ENCODE measurements at places on chromosomes 1 and 21. TPM values are rescaled to one million over a fixed set of nuclear protein-coding genes. Genes with fewer than 3 reads are reported as not detected.

FAM163A gene
- not detected for total RNA-seq

GBP6 gene
- total RNA-seq = 0.26 TPM

TGFBR3 gene
- 39.2 TPM for total RNA-seq

PTCH2 gene
- total RNA-seq = 0.51 TPM

FBXO2 gene
- total RNA-seq = 1.6 TPM

TGFB2 gene
- total RNA-seq = 0.62 TPM

KLHDC9 gene
- 7.3 TPM for total RNA-seq

FCGR3A gene
- total RNA-seq = 4.0 TPM

LDLRAD2 gene
- total RNA-seq = 1.3 TPM

GNG4 gene
- total RNA-seq = 1.8 TPM

GRCh38 chr21:42989816-42990650 is 15.7 kb downstream of the PKNOX1 start:
- H3K36me3 ChIP-seq = no peaks in the 10 kb centered on the region
- H3K27ac ChIP-seq = no peak overlapping the region
- H3K4me1 ChIP-seq = peaks cover 16% of the 10 kb centered on the region
- no peak overlapping the region for H3K4me3 ChIP-seq

GRCh38 chr21:42691901-42692559 is 38.6 kb downstream of the PDE9A start:
- no peaks in the 10 kb centered on the region for H3K4me1 ChIP-seq
- H3K4me3 ChIP-seq = no peak overlapping the region
- DNase-seq = no peak
- H3K27me3 ChIP-seq = no peaks in the 10 kb centered on the region

GRCh38 chr1:210821615-210822014 is 312.3 kb downstream of the KCNH1 start:
- H3K27ac ChIP-seq = no peak overlapping the region
- H3K36me3 ChIP-seq = no peaks in the 10 kb centered on the region
- H3K4me1 ChIP-seq = no peaks in the 10 kb centered on the region
- H3K4me3 ChIP-seq = no peak overlapping the region
- H3K27me3 ChIP-seq = peaks cover 1% of the 10 kb centered on the region

DNA sequence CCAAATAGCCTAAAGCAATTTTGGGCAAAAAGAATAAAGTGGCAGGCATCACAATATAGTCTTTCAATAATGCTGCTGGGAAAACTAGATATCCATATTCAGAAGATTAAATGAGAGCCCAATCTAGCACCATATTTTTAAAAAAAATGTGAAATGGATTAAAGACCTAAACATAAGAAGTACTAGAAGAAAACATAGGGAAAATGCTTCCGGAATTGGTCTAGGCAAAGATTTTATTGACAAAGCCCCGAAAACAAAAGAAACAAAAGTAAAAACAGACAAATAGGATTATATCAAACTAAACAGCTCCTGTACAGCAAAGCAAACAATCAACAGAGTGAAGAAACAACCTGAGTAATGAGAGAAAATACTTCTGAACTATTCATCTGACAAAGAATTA is 48.6 kb upstream of the KCNK1 start:
- H3K4me3 ChIP-seq = no peak overlapping the region
- no peaks in the 10 kb centered on the region for H3K27me3 ChIP-seq
- no peak for DNase-seq
- no peaks in the 10 kb centered on the region for H3K4me1 ChIP-seq
- no peaks in the 10 kb centered on the region for H3K36me3 ChIP-seq

- H3K27ac ChIP-seq = no peak overlapping the region
- H3K4me3 ChIP-seq = no peak overlapping the region
- H3K27me3 ChIP-seq = peaks cover 8% of the 10 kb centered on the region
- H3K4me1 ChIP-seq = peaks cover 5% of the 10 kb centered on the region
- DNase-seq = no peak
- peaks cover 3% of the 10 kb centered on the region for H3K36me3 ChIP-seq
Measured at GRCh38 chr21:45461369-45461750, 56.4 kb downstream of the COL18A1 start.

GRCh38 chr21:17264182-17264581 is 248.7 kb upstream of the CXADR start:
- no peaks in the 10 kb centered on the region for H3K27me3 ChIP-seq
- H3K4me1 ChIP-seq = no peaks in the 10 kb centered on the region
- no peak overlapping the region for H3K4me3 ChIP-seq
- no peak overlapping the region for H3K27ac ChIP-seq

GRCh38 chr1:84319662-84320061 is 18.2 kb downstream of the SAMD13 start:
- H3K36me3 ChIP-seq = no peaks in the 10 kb centered on the region
- no peak overlapping the region for H3K27ac ChIP-seq
- DNase-seq = no peak
- no peaks in the 10 kb centered on the region for H3K27me3 ChIP-seq
- H3K4me3 ChIP-seq = no peak overlapping the region
- peaks cover 7% of the 10 kb centered on the region for H3K4me1 ChIP-seq

GRCh38 chr1:226349801-226350518 is 41.0 kb upstream of the LIN9 start:
- peaks cover 32% of the 10 kb centered on the region for H3K4me1 ChIP-seq
- H3K4me3 ChIP-seq = no peak overlapping the region
- H3K27ac ChIP-seq = peak overlapping the region; percentile 24
- no peaks in the 10 kb centered on the region for H3K27me3 ChIP-seq

DNA sequence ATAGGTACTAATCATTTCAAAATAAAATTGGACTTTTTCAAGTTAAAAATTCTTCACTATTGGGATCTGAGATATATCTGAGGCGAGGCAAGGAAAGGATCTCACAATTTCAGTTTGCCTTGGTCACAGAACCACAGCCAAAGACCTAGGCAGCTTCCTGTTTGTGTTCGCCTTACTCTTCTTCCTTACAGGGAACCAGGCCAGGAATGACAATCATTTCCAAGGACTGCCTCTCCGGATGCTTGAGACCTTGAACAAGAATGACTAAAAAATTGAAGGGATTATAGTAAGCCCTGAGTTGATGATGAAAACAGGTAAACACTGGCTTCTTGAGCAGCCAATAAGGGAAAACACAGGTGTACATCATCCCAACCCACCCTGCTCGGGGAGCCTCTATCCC is 35.2 kb upstream of the SERBP1 start:
- H3K4me1 ChIP-seq = peaks cover 24% of the 10 kb centered on the region
- H3K27me3 ChIP-seq = peaks cover 6% of the 10 kb centered on the region
- no peaks in the 10 kb centered on the region for H3K36me3 ChIP-seq
- no peak overlapping the region for H3K4me3 ChIP-seq
- DNase-seq = no peak
- no peak overlapping the region for H3K27ac ChIP-seq

DNA sequence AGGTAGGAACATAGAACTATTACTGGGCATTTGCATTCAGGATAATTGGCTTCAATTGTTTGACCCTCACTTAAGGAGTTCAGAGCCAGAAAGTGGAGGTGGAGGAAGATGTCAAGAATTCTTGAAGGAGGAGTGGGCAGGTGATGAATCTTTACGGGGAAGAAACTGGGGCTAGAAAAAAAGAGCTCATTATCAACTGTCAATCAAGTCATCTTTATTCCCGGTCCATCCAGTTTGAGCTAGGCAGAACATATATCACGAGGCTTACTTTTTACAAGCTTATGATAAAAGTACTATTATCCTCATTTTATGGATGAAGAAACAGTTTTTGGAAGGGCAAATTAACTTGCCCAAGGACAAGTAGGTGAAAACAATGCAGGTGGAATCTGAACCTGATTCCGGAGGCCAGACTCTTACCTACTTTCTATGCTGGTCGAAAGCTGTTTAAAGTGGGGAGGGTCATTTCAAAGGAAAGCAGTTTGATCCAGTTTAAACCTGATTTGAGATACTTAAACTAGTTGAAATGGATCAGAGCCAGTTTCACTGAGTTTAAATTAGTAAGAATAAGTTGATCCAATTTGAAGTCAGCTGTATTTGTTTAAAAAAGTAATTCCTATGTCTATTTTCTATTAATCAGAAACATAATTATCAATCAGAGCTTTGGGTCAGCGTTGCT is 13.3 kb upstream of the NBL1 start:
- peaks cover 8% of the 10 kb centered on the region for H3K36me3 ChIP-seq
- no peak overlapping the region for H3K27ac ChIP-seq
- no peak for DNase-seq
- no peaks in the 10 kb centered on the region for H3K4me1 ChIP-seq
- H3K4me3 ChIP-seq = no peak overlapping the region

- H3K4me3 ChIP-seq = no peak overlapping the region
- peaks cover 3% of the 10 kb centered on the region for H3K27me3 ChIP-seq
- DNase-seq = no peak
Measured at GRCh38 chr21:45248893-45249381, 38.8 kb downstream of the POFUT2 start.

DNA sequence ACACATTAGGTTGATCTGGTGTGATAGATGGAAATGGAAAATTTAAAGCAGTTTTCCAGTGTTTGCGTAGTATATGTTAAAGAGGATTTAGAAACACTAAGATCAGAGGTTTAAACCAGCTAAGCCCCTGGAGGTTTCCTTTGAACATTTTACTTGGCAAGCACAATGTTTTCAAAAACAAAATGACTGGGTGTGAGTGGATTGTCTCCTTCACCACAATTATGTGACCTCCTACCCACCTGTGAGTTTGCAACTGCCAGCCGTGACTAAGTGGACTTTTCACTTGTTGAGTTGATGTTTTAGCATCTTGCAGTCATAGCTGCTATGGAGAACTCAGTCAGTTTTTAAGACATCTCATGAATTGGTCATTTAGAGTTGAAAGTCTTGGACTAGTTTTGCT is 4.7 kb downstream of the CCDC190 start:
- no peak overlapping the region for H3K27ac ChIP-seq
- no peak overlapping the region for H3K4me3 ChIP-seq
- DNase-seq = no peak
- H3K4me1 ChIP-seq = no peaks in the 10 kb centered on the region
- H3K27me3 ChIP-seq = peaks cover 4% of the 10 kb centered on the region

- H3K4me1 ChIP-seq = no peaks in the 10 kb centered on the region
- H3K27me3 ChIP-seq = no peaks in the 10 kb centered on the region
- no peak overlapping the region for H3K27ac ChIP-seq
- H3K4me3 ChIP-seq = no peak overlapping the region
- no peaks in the 10 kb centered on the region for H3K36me3 ChIP-seq
Measured at GRCh38 chr1:59163268-59164092, 133.4 kb upstream of the FGGY start.

DNA sequence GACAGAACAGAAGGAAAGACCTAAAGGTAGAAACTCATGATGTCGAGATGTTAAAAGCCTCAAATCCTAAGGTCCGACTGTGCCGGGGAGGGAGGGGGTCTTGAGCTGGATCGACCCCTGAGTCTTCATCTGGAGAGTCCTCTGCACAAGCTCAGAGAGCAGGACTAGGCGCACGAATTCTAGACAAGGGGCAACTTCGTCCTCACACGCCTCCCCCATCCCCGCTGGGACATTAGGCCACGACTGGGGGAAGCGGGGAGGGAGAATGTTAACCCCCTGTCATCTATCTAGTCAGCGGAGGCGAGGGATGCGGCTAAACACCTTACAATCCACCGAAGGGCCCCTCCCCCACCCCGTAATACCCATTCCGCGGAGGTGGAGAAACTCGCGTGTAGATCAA is 94.7 kb downstream of the PRKAB2 start:
- peaks cover 14% of the 10 kb centered on the region for H3K27me3 ChIP-seq
- no peak overlapping the region for H3K27ac ChIP-seq
- peaks cover 4% of the 10 kb centered on the region for H3K36me3 ChIP-seq
- no peak for DNase-seq
- H3K4me1 ChIP-seq = peaks cover 6% of the 10 kb centered on the region

- H3K36me3 ChIP-seq = no peaks in the 10 kb centered on the region
- no peak overlapping the region for H3K27ac ChIP-seq
- H3K4me3 ChIP-seq = no peak overlapping the region
- no peak for DNase-seq
- no peaks in the 10 kb centered on the region for H3K27me3 ChIP-seq
Measured at GRCh38 chr1:68339505-68339904, 107.2 kb upstream of the WLS start.

GRCh38 chr21:29237110-29238052 is 61.3 kb upstream of the BACH1 start:
- H3K36me3 ChIP-seq = no peaks in the 10 kb centered on the region
- H3K27ac ChIP-seq = no peak overlapping the region
- H3K27me3 ChIP-seq = no peaks in the 10 kb centered on the region

DNA sequence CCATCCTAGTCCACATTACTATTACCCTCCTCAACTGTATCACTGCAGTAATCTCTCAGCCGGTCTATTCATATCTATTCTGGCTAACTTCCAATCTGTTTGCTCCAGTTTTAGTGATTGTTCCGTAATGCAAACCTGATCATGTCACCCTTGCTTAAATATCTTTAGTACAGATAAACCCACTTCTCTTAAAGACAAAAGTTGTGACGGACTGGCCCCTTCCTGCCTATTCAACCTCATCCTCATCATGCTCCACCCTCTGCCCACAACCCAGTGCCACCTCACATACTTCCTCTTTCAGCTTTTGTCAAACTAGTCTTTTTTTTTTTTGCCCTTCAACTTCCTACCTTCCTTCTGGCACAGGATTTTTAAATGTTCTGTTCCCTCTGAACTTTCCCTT is 2.8 kb upstream of the C1orf162 start:
- no peaks in the 10 kb centered on the region for H3K36me3 ChIP-seq
- no peak overlapping the region for H3K27ac ChIP-seq
- H3K4me1 ChIP-seq = no peaks in the 10 kb centered on the region
- no peak overlapping the region for H3K4me3 ChIP-seq
- no peak for DNase-seq

GRCh38 chr21:30962013-30962412 is 76.3 kb downstream of the KRTAP19-8 start:
- no peak overlapping the region for H3K4me3 ChIP-seq
- no peaks in the 10 kb centered on the region for H3K4me1 ChIP-seq
- H3K36me3 ChIP-seq = no peaks in the 10 kb centered on the region
- H3K27me3 ChIP-seq = no peaks in the 10 kb centered on the region

DNA sequence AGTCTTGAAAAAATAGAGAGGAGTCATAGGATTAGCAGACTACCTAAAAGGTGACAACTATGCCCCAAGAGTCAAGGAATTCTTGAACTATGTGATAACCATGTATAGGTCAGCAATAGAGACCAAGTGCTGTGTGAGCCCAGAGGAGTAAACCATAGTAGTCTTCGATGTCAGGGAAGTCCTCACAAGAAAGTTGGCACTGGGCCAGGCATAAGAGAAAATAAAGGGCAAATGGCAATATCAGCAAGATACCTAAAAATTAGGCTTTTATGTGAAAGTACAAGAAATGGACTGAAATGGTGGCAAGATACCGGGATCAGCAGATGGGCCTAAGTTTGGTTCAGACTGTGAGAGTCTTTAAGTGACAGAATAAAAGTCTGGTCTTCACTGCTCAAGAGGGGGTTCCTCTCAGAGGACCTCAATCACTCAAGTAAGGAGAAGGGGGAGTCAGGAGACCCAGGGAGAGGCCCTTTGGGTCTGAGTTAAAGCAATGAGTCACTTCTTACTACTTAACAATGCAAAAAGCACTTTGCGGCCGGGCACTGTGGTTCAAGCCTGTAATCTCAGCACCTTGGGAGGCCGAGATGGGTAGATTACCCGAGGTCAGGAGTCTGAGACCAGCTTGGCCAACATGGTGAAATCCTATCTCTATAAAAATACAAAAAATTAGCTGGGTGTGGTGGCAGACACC is 95.0 kb downstream of the TEX35 start:
- H3K27me3 ChIP-seq = no peaks in the 10 kb centered on the region
- H3K36me3 ChIP-seq = no peaks in the 10 kb centered on the region
- no peak overlapping the region for H3K4me3 ChIP-seq
- H3K27ac ChIP-seq = no peak overlapping the region
- H3K4me1 ChIP-seq = peaks cover 2% of the 10 kb centered on the region
- DNase-seq = no peak

All from endothelial cell (in vitro differentiated cells).